ENCODE measurements at places on chromosomes 4 and X.

DNA sequence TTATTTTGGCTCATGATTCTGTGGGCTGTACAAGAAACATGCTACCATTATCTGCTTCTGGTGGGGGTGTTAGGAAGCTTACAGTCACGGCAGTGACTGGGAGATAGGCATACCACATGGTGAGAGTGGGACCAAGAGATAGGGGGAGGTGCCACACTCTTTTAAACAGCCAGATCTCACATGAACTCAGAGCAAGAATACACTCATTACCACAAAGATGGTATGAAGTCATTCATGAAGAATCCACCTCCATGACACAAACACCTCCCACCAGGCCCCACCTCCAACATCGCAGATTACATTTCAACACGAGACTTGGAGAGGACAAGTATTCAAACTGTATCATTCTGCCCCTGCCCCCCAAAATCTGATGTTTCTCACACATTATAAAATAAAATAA, 2396.7 kb downstream of the PCDH7 start:
- DNase-seq = no peak

DNA sequence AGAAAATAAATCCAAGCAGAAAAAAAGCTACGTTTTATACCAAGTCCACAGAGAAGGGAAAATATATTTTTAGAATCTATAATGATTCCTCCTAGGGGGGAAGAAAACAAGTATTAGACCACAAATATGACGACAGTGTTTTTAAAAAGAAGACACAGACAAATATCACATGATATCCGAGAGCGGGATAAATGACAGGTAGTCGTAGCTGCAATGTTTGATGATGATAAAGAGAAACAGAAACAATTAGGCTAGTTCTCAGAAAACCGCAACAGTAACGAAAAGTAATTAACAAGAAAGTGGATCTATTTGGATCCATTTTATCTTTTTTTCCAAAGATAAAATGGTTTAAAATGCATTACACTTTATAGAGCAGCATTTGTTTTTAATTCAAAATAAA, 918 bp downstream of the HAUS3 start:
- no peak for DNase-seq

DNA sequence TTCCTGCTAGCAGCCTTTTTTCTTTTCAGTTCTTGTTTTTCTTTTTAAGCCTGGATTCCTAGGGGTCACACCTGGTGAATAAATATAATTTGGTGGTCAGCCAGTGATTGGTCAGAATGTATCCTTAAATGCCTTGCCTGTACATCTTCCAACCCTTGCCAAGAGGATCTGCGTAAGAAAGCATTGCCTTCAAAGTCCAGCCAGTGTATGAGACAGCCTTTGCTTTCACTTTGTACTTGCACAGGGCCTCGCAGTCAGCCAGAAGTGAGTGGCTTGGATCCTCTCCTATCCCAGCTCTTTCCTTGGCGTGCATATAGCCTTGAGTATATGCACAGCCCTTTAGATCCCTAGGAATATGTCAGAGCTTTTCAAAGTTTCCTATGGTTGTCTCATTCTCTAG, 22.2 kb downstream of the KANTR start:
- DNase-seq = no peak

- DNase-seq = peak; percentile 70
Observed at GRCh38 chr4:36243355-36244256, 708 bp downstream of the ARAP2 start.

DNA sequence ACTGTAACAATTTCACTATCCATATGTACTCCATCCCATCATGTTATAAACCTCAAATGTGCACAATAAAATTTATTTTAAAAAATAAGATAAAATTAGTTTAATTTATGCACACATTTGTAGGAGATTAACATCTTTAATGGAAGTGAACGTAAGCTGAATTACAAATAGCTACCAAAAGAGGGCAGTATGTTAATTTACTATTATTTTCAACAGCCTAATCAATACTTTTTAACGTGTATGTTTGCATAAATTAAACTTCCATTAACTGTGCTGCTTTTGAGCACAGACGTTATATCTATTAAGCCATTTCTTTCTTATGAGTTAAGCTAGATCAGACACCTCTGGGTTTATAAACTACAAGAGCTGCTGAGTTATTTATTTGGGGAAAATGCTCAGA, 56.5 kb upstream of the PHKA2 start:
- no peak for DNase-seq

DNA sequence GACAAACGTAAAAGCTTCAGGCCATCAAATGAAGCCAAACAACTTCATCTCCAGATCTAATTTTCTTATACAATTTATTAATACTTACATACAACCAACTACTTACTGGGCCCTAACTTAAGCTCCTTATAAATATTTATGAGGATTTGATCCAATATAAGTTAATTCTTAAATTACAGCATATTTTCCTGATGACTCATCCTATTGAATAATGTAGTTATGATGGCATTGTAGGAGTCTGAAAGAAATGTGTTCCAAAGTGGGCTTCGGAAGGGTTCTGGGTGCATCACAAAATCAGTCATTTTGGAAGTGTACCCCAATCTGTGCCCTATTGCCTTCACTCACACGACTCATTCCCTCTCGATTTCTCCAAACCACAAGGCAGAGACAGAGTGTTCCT, 455.1 kb upstream of the CTSO start:
- no peak for DNase-seq

DNA sequence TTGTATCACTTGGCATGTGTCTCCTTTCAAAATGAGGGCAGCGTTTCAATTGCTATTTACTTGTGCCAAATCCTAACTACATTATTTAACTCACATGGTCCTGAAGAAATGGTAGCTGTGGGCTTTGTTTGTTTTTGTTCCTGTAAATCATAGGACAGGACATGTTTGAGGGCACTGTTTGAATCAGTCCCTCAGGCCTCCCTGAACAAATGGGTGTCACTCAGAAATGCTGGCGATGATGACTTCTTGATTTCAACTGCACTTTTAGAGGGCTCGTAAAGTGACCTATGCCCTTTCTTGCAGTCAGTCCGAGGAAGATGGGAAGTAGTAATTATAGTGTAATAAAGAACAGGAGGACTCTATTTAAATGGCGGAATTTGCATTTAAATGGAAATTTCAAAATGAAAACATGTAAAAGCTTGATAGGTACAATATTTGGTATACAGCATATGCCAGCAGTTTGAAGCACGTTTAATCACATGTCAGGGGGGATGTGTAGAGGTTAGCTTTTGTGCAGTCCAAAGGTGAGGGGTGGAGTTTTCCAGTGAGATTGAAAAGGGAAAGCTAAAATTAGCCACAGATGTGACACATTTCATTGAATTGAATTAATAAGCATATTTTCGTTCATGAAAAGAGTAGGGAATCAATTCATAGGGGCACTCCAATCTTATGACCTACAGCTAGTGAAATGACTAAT, 1958.7 kb upstream of the IGFBP7 start:
- no peak for DNase-seq

DNA sequence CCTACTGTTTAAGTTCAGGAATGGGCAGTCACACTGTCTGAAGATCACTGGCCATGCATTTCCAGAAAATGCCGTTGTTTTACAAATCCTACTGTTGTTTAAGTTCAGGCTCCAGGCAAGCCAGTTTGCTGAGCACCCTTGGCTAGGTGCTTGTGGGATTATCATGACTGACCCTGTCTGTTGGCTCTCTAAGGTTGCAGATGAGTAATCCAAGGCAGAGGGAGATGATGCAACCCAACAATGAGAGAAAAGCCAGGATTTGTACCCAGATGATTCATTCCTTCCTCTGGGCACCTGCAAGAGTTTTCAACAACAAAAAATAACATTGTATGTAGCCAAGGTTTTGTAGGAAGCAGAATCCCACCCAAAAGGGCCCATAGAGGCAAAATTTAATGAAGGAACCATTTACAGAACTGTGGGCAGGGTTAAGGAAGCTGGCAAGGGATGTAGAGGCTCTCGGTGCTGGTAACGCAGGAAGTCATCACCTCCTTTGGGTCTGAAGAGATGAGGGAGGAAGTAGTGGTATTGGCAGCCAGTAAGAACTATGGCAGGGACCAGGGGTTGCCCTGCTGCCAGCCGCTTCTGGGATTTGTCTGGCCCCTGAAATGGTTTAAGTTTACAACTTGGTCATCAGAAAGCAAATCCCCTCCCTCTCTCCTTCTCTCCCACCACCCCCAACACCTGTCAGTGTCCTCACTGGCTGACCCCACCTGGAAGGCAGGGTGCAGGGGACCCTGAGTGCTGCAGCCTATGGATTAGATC, 54.8 kb downstream of the MSX1 start:
- DNase-seq = no peak

DNA sequence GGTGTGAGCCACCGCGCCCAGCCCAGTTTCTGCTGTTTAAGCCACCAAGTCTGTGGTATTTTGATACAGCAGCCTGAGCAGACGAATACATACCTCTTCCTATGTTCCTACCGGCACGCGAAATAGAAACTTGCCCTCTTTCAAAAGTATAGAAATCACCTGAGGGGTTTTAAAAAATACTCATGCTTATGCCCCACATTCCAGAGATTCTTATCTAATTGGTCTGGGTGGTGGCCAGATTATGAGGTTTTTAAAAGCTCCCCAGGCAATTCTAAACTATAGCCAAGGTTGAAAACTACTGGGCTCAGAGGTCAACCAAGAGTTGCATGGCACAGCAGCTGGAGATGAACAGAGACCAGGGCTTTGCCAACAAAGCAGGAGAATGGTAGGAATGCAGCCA, 24.9 kb upstream of the HUWE1 start:
- no peak for DNase-seq

DNA sequence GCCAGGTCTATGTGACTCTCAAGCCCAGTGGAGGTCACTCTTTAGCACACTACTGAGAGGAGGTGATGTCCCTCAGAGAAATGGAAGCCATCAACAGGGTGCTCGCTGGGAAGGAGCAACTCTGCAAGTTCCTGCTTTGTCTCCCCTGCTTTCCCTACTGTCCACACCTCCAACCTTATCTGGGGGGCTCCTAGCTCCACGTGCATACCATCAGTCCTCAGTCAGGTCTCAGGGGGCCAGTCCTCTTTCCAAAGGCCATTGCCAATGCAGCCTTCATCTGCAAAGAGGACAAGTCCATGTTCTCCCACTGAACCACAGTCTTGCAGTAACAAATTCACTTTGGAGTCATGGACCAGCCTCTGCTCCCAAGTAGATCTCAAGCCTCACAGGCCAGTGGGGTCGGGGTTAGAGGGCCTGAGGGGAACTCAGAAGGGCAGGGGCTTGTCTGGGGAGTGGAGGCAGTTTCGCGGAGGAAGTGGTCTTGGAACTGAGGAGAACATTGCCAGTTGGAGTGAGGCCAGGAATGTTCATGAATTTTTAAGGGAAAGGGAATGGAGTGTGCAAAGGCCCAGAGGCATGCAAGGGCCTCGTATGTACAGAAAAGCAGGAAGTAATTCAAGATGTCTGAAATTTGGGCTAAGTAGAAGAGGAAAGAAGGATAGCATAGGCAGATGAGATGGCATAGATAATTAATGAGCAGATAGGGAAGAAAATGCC, 8.9 kb downstream of the RTL5 start:
- no peak for DNase-seq

GRCh38 chrX:45007598-45007997, 134.6 kb downstream of the KDM6A start:
- DNase-seq = no peak

DNA sequence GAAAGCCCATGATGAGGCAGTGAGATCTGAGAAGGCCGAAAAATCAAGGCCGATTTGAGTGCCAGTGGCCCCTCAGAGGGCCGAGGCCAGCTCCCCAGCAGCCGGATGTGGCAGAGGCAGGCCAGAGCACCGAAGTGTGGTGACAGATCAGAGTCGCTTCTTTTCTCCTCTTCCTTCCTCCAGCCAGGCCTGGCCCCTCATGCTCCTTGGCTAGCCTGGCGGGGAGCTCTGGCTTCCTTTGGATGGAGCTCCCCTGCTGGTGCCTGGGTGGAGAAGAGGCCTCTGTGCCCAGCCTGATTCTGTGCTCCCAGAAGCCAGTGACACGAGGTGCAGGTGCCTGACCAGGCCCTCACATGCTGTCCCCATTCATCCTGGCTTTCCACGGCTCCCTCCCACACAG, 127.2 kb upstream of the PABPC4L start:
- DNase-seq = no peak

- DNase-seq = no peak
Observed at GRCh38 chrX:38332505-38332904, 5.2 kb upstream of the RPGR start.

DNA sequence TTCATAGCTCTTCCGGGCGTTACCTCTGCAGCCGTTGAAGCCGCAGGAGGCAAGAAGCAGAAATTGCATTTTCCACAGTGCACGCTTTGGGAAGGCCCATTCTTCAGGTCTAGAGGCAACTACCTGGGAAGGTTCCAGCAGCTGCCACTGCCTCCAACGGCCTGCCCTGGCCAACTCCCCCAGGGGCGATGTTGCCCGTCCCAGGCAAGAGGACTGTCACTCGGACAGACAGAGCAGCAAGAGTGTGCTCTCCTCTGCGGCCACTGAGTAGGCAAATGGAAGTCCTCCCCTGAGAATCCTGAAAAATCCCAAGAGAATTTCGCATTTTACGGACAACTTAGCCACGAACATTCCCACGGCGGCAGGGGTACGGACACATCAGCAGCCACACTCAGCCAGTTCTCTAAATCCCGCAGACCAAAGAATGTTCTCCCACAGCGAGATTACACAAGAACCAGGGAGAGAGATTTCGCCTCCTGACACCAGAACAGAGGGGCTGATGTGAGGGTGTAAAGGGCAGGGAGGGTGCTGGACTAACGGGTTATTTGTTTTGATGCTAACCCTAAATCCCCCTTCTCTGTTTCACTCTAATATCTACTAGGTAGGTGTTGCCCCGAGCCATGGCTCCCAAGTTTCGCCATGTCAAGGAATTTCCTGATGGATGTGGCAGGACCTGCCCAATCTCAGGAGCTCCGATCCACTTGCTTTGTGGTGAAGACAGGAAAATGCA, 63.8 kb downstream of the SEPSECS start:
- no peak for DNase-seq

- no peak for DNase-seq
Observed at GRCh38 chr4:159150821-159151390, 48.0 kb downstream of the RAPGEF2 start.

DNA sequence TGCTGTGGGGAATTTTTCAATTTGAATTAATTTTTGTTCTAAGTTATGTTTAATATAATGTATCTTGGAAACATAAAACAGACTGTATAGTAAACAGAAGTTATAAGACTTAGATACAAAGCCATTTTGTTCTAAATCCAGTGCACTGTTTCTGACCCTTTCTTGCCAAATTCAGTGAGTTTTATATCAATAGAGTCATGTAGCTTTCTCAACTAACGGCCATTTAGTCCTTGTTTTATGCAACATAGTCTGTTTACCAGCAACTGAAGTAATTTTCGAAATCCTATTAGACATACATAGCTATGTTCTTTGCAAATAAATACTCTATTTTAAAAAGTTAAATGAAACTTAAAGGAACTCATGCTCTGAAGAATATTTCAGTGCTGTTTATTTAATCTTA, 242.8 kb downstream of the ADGRL3 start:
- no peak for DNase-seq

DNA sequence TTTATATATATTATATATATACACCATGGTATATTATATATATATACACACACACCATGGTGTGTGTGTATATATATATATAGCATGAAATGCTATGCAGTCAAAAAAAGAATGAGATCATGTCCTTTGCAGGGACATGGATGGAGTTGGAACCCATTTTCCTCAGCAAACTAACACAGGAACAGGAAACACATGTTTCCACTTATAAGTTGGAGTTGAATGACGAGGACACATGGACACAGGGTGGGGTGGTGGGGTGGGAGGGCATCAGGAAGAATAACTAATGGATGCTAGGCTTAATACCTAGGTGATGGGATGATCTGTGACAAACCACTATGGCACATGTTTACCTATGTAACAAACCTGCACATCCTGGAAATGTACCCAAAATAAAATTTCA, 293.6 kb upstream of the NDST3 start:
- DNase-seq = no peak
